ENCODE measurements at places on chromosomes 1 and 21. TPM values are rescaled to one million over a fixed set of nuclear protein-coding genes. Genes with fewer than 3 reads are reported as not detected.

MYCL gene
- 0.49 TPM for total RNA-seq

LRRC38 gene
- total RNA-seq = not detected

PLA2G2D gene
- total RNA-seq = 1.7 TPM

LYPD8 gene
- not detected for total RNA-seq

Measured in B cell (primary cell).